ENCODE measurements at places on chromosomes 4 and X. TPM values are rescaled to one million over a fixed set of nuclear protein-coding genes. Genes with fewer than 3 reads are reported as not detected.

CYSLTR1 gene
- total RNA-seq = 2.6 TPM

CEP44 gene
- 36.4 TPM for total RNA-seq

TRPC5OS gene
- total RNA-seq = not detected

ESX1 gene
- total RNA-seq = not detected
